Brain (organoid and tissue), 16 donors: ENCODE measurements at places on chromosomes 7 and 10.

- DNase-seq = no peak
These were observed 114.5 kb downstream of the TMEM130 start for GRCh38 chr7:98755138-98755898.

- no peak for DNase-seq
These were observed 12.5 kb upstream of the PRKAR2B start for GRCh38 chr7:107032050-107032449.

- DNase-seq = no peak
These were observed 72.3 kb upstream of the GATAD1 start for GRCh38 chr7:92375013-92375412.

DNA sequence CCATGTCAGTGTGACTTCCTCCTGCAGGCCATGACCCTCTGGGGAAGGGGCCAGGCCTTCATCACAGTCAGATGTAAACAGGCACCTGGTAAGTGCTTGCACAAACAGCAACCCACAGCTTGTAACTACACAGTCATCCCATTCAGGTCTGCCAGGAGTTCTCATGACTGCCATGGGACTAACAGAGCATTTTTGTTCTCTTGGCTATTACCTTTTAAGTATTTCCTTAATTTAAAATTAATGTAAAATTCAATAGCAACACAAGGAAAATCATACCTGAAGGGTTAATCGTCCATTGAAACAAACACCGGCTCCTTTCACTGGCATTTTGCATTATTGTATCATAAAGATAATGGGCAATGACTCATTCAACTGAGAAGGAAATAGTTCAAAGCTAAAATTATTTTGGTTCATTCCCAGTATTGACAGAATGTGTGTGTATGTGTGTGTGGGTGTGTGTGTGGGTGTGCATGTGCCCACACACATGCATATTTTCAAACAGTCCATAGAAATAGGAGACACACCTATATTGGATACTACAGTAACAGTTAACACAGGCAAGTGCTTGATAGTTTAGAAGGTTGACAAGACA is 307.9 kb downstream of the WDR11 start:
- DNase-seq = no peak
